ENCODE measurements at places on chromosomes 1 and 21. TPM values are rescaled to one million over a fixed set of nuclear protein-coding genes. Genes with fewer than 3 reads are reported as not detected.
A peak's percentile ranks its signal among the peaks of the same experiment; 100 is the strongest.

Gene PLEKHG5
- total RNA-seq = 1.3 TPM

Gene FABP3
- not detected for total RNA-seq

Gene DYNLT4
- total RNA-seq = 0.47 TPM

Gene TGFB2
- not detected for total RNA-seq

Gene C1orf116
- total RNA-seq = not detected

DNA sequence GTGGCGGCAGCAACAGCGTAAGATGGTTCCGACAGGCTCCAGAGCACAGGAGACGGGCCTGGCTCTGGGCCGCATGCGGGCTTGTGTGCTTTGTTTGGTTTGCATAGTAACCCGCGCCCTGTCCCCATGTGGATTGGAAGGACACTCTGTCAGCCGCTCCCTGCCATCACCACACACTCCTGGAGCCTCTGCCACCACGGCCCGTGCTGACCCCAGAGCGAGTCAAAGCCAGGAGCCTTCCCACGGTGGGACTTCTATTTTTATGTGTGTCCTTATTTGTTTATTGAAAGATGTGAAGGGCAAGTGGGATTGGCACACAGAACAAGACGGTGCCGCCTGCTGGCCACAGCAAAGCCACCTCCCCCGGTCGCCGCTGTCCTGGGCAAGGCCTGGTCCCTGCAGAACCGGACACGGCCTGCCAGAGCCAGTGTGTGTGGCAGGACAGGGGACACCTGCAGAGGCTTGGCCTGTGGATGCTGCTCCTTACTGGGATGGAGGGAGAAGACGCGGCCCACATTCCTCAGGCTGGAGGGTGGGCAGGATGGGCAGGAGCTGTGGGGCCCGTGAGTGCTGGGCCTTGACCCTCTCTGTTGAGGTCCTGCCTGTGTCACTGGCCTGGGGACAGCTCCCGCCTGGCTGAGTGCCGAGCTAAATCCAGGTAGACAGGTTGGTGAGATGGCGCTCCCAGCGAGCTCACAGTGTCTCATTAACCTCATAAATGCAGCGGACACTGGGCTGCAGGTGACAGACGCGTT lies 64.4 kb downstream of the AGPAT3 start:
- no peaks in the 10 kb centered on the region for H3K36me3 ChIP-seq
- H3K27ac ChIP-seq = no peak overlapping the region
- no peak overlapping the region for H3K4me3 ChIP-seq
- peaks cover 3% of the 10 kb centered on the region for H3K4me1 ChIP-seq

- DNase-seq = no peak
- no peak overlapping the region for H3K27ac ChIP-seq
- H3K4me3 ChIP-seq = no peak overlapping the region
- no peaks in the 10 kb centered on the region for H3K4me1 ChIP-seq
These were observed 125.3 kb downstream of the SIPA1L2 start for GRCh38 chr1:232504651-232505050.

DNA sequence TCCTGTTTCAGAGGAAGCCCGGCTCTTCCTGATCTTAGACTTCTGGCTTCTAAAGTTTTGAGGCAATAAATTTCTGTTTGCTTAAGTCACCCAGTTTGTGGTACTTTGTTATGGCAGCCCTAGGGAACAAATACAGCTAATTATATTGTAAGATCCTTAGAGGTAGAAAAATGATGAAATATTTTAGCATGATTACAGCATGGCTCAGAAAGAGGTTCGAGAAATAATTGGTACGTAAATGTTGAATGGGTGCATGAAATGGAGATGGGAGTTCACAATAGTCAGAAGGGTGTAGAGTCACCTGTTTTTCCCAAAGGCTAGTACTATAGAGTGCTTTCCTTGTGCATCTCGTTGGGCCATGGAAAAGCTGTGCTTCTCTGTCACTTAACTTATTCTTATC lies 123.5 kb downstream of the RUNX1 start:
- H3K4me1 ChIP-seq = peaks cover 37% of the 10 kb centered on the region
- no peak for DNase-seq
- H3K4me3 ChIP-seq = no peak overlapping the region
- no peak overlapping the region for H3K27ac ChIP-seq
- no peaks in the 10 kb centered on the region for H3K27me3 ChIP-seq

DNA sequence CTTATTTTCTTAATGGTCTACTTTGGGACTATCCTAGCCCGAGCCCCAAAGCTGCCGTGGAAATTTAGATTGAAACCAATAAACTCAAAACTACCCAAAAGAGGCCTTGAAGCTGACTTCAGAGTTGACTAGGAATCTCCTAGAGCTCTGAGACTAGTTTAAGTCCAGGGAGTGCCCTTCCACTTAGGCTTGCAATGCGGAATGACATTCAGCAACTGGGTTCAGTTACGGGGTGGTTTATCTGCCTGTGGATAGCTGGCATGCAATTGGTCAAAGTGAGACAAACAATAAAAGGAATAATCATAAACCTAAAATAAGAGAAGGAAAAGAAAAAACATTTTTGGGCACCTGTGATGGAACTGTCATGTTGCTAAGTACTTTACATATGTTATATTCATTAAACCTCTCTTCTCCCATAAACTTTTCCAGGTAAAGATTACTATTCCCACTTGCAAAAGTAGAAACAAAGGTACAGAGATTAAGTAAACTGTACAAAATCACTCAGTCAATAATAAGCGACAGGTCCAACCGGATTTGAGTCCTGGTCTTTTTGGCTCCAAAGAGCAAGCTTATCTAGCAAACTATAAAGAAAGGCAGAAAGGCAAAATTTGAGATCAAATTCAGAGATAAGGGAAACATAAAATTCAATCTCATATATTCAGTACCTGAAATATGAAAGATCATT lies 56.5 kb downstream of the GPATCH2 start:
- H3K4me3 ChIP-seq = no peak overlapping the region
- no peaks in the 10 kb centered on the region for H3K4me1 ChIP-seq
- no peak overlapping the region for H3K27ac ChIP-seq
- no peaks in the 10 kb centered on the region for H3K27me3 ChIP-seq
- DNase-seq = no peak

- DNase-seq = no peak
- peaks cover 6% of the 10 kb centered on the region for H3K4me1 ChIP-seq
- no peak overlapping the region for H3K4me3 ChIP-seq
- no peak overlapping the region for H3K27ac ChIP-seq
- H3K27me3 ChIP-seq = no peaks in the 10 kb centered on the region
These were observed 97.2 kb downstream of the LAMC2 start for GRCh38 chr1:183283286-183283685.

GRCh38 chr1:226678251-226678650 lies 60.8 kb downstream of the ITPKB start:
- peak overlapping the region; percentile 23 for H3K4me3 ChIP-seq
- H3K36me3 ChIP-seq = peaks cover 20% of the 10 kb centered on the region
- DNase-seq = no peak

DNA sequence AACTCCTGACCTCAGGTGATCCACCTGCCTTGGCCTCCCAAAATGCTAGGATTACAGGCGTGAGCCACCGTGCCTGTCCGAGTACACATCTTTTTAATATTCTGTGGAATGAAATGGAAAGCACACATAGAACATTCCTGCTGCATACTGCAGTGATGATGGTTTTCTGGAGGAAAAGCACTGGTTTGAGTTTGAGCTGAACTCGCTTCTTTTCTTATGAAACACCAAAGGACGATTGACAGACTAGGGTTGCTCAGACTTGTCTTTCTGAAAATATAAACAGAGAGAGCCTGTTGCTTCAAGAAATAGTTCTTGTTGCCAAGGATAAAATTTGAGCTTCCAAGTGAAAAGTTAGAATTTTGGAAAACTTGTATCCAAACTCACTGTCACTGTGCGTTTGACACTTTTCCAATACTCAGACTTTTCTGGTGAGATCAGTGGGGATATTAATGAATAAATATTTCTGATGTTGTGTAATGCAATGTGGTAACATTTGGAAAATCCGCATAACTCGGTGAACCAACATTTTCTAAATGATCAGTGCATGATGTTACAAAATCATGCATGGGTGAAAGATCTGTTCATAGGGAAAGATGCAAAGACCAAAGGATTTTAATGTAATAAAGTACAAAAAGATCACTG lies 15.0 kb upstream of the ERMAP start:
- DNase-seq = no peak
- H3K27ac ChIP-seq = no peak overlapping the region
- peaks cover 6% of the 10 kb centered on the region for H3K27me3 ChIP-seq
- H3K4me1 ChIP-seq = peaks cover 6% of the 10 kb centered on the region

DNA sequence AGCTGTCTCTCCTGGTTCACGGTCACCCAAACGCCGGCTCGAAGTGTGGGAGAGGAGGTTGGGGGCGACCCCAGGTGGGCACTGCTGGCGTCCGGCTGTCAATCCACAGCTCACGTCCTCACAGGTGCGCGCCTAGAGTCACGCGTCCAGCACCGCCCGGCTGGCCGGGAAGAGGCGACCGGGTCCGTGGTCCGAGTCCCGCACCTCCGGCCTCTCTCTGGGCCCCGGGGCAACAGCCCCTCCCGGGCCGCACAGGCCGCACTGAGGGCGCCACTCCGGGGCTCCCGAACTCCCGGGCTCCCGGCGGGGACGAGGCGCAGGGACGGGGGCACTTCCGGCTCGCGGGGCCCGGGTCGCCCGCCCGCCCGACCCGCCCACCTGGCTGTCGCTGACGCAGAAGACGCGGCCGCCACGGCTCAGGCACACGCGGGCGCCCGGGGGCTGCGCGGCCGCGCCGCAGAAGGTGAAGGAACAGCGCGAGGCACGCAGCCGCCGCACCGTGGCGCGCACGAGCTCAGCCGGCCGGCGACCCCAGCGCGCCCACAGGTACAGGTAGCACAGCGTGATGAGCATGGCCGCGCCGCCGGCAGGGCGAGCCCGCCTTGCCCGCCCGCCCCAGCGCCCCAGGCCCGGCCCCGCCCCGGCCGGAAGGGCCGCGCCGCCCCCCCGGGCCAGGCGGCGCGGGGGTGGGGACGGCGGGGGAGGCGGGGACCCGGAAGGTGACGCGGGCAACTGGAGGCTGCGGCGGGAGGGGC lies at the start of gene HLCS:
TSS of gene HLCS (minus strand) at position 604 of the 755 bp plus-strand sequence. CDS start at position 573, 31 bp downstream.
- peak within 1 kb of the TSS; percentile 80 for H3K4me3 ChIP-seq
- H3K36me3 ChIP-seq = peaks cover 2% of the 10 kb centered on the region
- no peaks in the 10 kb centered on the region for H3K27me3 ChIP-seq
- H3K27ac ChIP-seq = peak within 1 kb of the TSS; percentile 88

DNA sequence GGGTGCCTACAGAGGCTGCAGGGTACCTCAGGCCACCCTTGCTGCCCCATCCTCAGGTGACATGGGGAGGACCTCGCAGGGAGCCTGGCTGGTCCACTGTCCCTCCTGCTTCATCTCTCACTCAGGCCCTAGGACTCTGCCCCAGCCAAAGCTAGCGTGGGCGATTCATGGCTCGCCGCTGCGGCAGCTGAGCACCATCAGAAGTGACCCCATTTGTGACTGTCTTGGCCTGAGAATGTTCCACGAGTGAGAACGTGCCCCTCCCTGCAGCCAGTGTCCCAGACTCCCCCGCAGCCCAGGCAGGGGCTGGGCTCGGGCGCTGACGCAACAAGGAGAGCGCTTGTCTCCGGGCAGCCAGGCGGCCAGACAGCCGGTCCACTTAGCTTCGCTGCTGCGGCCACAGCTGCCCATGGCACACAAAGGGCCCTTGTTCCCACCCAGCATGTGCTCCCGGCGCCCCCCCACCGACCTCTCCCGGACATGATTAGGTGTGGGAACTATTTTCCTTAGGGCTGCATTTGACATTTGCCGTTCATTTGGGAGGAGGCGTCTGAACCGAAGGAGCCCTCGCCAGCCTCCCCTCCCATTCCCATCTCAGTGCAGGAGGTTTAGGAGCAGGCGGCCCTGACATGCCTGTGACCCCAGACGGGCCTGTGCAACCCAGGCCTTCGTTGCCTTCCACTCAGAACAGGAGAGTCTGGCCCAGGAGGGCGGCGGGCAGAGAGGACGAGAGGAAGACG lies 19.3 kb upstream of the POFUT2 start:
- H3K4me1 ChIP-seq = peaks cover 23% of the 10 kb centered on the region
- H3K27me3 ChIP-seq = no peaks in the 10 kb centered on the region
- H3K27ac ChIP-seq = no peak overlapping the region

GRCh38 chr1:159408862-159409400 lies 23.1 kb upstream of the OR10J4 start:
- H3K4me1 ChIP-seq = no peaks in the 10 kb centered on the region
- no peak for DNase-seq
- H3K36me3 ChIP-seq = no peaks in the 10 kb centered on the region
- H3K4me3 ChIP-seq = no peak overlapping the region

- H3K4me1 ChIP-seq = no peaks in the 10 kb centered on the region
- no peak for DNase-seq
- no peaks in the 10 kb centered on the region for H3K36me3 ChIP-seq
- H3K27me3 ChIP-seq = no peaks in the 10 kb centered on the region
- no peak overlapping the region for H3K4me3 ChIP-seq
- H3K27ac ChIP-seq = no peak overlapping the region
These were observed 22.9 kb upstream of the HNRNPU start for GRCh38 chr1:244887281-244887680.

DNA sequence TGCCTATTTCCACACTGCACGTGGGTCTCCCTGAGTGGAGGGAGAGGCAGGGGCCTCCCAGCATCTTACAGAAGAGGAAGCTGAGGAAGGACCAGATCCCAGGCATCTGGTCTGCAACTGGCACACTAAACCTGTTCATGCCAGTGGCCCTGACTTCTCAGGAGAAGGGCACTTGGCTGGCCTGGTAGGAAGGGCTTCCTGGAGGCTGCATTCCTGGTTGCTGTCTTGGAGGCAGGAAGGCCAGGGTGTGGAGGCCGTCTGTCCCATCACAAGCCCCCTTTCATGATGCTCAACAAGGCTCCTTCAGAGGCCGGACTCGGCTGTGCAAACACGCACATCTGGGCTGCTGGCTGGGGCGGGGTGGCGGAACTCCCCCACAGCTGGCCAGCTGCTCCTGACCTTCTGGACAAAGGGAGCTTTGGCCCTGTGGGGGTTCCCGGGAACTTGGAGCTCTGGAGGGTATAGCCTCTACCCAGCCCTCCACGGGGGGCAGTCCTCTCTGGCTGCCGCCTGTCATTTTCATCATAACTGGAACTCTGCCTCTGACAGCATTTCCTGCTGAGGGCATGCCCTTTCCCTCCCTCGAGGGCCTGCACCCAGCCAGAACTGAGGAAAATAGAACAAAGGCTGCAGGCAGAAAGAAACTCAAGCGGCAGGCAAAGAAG lies 39.2 kb upstream of the POU3F1 start:
- H3K27ac ChIP-seq = no peak overlapping the region
- H3K27me3 ChIP-seq = peaks cover 5% of the 10 kb centered on the region
- no peaks in the 10 kb centered on the region for H3K36me3 ChIP-seq
- H3K4me3 ChIP-seq = no peak overlapping the region

DNA sequence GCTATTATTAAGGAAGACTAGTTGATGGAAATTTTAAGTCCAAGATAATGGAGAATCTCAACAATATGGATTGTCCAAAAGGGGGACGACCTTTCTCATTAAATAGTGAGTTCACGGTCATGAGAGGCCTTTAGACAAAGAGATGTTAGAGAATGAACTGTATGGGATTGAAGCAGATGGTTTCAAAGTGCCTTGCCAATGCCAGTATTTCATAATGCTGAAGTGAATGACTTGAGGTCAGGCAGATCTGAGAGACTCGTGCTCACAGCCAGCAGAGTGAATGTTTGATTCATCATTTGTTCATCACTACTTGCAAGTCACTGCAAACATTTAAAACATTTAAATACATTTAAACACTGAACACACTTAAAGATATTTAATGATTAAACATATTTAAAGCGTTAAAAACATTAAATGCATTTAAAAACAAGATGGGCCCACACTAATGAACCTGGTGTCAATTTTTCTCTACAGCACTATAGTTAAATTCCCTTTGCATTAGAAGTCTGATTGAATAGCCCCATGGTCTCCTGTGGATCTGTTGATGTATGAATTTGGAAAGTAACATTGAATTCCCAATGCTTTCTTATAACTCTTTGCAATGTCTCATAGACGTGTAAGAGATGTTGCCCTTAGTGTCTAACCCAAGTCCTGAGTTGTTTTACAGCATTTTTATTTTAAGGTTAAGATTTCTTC lies 80.7 kb downstream of the TGFB2 start:
- no peak overlapping the region for H3K27ac ChIP-seq
- H3K27me3 ChIP-seq = no peaks in the 10 kb centered on the region
- no peaks in the 10 kb centered on the region for H3K4me1 ChIP-seq
- H3K36me3 ChIP-seq = no peaks in the 10 kb centered on the region
- no peak for DNase-seq
